ENCODE measurements at places on chromosomes 7 and 10.
A peak's percentile ranks its signal among the peaks of the same experiment; 100 is the strongest.

GRCh38 chr7:78020136-78020873 is 221.7 kb downstream of the PHTF2 start:
- DNase-seq: peak; percentile 45

- no peak for DNase-seq
Observed at GRCh38 chr10:100148353-100149211, 37.2 kb downstream of the ERLIN1 start.

GRCh38 chr7:2953099-2953498 is 90.6 kb downstream of the CARD11 start:
- DNase-seq: no peak

DNA sequence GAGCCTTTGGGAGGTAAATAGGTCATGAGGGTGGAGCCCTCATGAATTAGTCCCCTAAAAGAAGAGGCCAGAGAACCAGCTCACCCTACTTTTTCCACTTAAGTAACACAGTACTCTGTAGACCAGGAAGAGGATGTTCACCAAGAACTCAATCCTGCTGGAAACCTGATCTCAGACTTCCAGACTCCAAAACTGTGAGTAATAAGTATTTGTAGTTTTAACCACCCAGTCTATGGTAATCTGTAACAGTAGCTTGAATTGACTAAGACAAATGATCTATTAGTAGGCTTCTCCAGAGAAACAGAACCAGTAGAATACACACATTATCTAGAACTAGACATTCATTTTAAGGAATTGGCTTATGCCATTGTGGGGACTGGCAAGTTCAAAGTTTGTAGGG is 51.5 kb downstream of the ANKMY2 start:
- DNase-seq: no peak
